ENCODE measurements at places on chromosomes 5 and 9. TPM values are rescaled to one million over a fixed set of nuclear protein-coding genes. Genes with fewer than 3 reads are reported as not detected.

Gene ELL2
- 49.0 TPM for total RNA-seq

Gene PCDHB15
- 3.6 TPM for total RNA-seq

Gene STK32A
- total RNA-seq = 11.3 TPM

Gene ENTREP1
- 10.1 TPM for total RNA-seq

Gene GABRA1
- total RNA-seq = not detected

- no peak for DNase-seq
Measured at GRCh38 chr5:58191443-58191842, 268.4 kb downstream of the PLK2 start.

GRCh38 chr9:135864447-135865049, 42.8 kb downstream of the CAMSAP1 start:
- peak; percentile 52 for DNase-seq

- no peak for DNase-seq
Measured at GRCh38 chr5:81021951-81022687, 62.0 kb downstream of the RASGRF2 start.

DNA sequence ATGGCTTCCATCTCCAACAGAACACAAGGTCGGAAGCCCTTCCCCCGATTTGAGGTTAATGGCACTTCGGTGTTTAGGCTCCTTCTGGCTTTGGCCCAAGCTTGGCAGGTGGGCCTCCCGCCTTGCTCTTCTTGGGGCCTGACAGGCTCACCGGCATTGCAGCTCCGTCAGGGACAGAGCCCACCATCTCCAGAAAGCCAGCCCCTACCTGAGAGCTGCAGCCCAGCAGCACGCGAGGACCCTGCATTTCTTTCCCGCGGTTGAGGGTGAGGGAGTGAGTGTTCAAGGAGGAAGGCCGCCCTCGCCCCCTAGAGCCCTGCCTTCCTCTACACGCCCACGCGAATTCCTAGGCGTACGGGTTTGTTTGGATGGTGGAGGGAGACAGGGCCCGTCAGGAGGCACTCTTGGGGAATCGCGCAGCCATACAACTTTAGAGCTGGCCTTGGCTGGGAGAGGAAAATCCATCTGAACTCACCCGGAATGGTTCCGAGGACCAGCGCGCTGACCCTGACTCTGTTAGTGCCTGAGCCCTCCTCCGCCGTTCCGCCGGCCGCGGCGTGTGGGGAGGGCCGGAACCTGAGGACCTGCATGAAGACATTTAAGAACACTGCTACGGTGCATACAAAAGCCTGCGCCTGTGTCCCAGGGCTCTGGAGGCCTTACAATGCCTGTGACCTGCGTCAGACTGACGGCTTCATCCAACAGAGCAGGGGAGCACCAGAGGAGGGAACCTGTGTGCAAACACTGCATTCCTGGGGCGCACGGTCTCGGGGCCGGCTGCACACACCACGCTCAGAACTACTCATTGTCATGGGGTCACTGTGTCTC, 73.8 kb downstream of the MRPL36 start:
- peak; percentile 7 for DNase-seq

DNA sequence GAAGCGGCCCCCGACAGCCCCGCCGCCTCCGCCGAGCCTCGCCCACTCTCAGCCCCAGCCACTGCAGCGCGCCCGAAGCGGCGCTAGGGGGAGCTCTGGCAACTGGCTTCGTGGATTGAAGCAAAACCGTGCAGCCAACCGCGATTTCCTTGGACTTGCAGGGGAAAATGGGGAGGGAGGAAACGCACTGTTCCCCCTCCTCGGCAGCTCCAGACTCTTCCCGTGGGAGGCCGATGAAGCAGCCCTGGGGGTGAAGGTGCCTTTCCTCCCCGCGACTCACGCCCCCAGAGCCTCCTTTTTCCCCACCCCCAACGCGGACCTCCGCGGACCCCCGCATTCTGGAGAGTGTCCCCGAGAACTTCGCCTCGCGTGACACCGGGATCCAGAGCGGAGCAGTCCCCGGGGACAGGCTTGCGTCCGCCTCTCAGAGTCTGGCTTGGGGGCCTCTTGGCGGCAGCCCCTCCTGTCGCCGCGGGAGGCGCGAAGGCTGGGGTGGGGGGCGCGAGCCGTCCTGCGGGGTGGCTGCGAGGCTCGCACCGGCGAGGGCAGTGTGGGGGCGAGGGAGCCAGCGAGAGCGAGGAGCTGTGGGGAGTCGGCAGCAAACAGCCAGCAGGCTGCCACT, 3.8 kb downstream of the IER5L start:
- DNase-seq = peak; percentile 91

DNA sequence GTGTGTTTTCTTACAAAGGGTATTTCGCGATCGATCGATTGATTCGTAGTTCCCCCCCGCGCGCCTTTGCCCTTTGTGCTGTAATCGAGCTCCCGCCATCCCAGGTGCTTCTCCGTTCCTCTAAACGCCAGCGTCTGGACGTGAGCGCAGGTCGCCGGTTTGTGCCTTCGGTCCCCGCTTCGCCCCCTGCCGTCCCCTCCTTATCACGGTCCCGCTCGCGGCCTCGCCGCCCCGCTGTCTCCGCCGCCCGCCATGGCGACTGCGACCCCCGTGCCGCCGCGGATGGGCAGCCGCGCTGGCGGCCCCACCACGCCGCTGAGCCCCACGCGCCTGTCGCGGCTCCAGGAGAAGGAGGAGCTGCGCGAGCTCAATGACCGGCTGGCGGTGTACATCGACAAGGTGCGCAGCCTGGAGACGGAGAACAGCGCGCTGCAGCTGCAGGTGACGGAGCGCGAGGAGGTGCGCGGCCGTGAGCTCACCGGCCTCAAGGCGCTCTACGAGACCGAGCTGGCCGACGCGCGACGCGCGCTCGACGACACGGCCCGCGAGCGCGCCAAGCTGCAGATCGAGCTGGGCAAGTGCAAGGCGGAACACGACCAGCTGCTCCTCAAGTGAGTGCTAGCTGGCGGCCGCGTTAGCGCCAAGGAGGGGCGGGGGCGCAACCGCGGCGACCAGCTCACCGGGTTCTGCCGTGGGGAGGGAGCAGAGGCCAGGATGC, 480 bp downstream of the LMNB1 start:
- peak; percentile 49 for DNase-seq

Measured in mucosa of gallbladder (tissue), 1 donor.